ENCODE measurements at places on chromosomes 5 and 9.

- DNase-seq: peak; percentile 24
Measured at GRCh38 chr9:127803507-127804352, 1.0 kb downstream of the FPGS start.

- DNase-seq: no peak
Measured at GRCh38 chr9:79387101-79387835, 184.5 kb upstream of the TLE4 start.

DNA sequence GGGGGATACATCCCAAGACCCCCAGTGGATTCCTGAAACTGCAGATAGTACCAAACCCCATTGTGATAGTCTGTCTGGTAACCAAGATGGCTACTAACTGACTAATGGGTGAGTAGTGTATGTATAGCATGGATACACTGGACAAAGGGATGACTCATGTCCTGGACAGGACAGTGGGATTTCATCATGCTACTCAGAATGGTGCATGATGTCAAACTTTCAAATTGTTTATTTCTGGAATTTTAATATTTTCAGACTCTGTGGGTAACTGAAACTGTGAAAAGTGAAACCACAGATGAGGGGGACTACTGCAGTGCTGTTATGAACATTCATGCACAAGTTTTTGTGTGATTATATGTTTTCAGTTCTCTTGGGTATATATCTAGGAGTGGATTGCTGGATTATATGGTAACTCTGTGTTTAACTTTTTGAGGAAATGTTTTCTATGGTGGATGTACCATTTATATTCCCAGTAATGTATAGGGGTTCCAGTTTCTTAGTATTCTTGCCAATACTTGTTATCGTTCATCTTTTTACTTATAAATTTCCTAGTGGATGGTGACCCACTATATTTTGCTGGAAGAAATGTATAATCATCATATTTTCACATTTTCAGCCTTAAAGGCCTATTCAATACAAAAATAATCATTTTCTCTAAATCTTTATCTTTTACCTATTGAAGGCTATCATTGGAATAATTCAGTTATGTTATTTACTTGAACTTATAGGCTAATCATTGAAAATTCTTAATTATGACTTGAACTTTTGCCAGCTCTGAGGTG is 140.9 kb downstream of the NR3C1 start:
- DNase-seq: no peak

GRCh38 chr9:87063871-87064270 is 116.6 kb upstream of the GAS1 start:
- DNase-seq: no peak

DNA sequence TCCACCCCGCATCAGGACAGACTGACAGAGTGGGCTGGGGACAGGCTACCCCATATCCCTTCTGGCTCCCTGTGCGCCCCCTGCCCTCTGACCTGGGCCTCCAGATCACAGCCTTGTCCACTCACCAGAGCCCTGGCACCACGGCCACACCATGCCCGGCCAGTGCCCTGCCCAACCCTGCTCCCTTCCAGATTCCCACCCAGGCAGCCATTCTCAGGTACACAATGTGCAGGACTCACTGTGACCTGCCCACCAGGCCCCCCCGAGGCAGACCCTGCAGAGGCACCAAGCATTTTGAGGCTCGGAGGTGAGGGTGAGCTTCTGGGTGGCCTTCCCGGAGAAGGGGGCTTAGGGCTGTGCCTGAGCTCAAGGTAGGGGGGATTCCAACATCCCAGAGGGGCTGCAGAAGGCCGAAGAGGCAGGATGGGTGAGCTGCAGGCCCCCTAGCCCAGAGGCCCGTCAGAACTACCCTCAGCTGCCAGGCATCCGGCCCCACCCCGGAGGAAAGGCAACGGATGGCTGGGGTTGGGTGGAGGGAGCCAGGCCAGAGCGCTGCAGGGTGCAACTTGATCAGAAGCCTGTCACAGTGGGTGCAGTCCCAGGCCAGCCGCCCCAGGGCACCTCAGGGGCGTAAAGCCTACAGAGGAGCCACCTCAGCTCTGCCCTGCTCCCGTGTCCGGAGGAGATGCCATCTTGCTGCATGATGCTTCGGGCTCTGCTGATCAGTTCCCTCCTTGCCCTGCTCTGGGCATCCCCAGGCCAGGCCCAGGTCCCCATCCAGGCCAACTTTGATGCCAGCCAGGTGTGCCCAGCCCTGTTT is at the start of gene LCNL1:
TSS of gene LCNL1 (plus strand) at position 762 of the 820 bp plus-strand sequence. CDS start 594 bp downstream, outside the sequence.
- no peak for DNase-seq

GRCh38 chr5:17436350-17436749 is 61.7 kb upstream of the TAF11L2 start:
- no peak for DNase-seq

DNA sequence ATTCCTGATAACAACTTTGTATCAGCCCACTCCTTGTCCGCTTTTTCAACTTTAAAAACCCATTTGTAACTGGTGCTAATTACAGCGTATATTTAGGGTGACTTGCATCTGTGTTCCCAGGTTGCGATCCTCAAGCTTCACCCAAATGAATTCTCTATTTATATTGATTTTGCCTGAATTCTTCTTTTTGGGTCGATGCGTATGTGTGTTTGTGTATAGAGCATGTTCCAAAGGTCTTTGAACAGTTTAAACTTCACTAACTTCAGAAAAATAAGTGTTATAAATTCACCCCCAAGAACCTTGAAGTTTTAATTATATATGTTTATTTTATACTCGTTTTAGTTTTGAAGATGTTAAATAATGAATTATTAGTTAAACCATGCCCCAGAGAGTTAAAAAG is 16.1 kb upstream of the SPATA31D4 start:
- no peak for DNase-seq

DNA sequence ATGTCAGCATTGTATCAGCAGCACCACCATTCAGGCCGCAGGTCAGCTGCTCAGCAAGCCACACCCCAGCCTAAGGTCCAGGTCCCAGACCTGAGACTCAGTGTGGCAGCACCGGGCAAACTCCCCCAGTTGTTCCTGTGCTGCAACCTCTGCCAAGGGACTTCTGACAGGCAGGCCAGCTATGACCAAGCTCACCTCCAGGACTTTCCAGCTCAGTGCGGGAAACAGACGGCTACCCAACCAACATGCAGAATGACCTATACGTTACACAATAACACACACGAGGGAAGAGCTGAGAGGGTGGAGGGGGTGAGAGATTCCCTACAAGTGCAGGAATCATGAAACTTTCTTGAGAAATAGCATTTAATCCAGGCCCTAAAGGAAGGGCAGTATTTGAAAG is 143.7 kb downstream of the FSTL4 start:
- no peak for DNase-seq

DNA sequence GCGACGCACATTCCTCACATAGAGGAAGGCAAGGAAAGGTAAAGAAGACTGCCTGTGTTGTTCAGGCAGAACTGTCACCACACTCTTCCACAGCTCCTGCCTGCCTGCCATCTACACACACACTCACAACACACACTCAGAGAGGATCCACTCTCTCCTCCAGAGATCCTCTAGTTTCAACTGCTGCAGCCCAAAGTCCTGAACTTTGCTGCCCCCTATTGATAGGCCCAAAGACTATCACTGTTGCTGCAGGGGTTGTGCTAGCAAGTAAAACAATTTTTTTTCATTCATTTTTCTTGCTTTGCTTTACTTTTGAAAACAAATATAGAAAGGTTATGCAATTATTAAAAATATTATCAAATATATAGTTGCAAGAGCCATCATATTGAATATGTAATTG is 5.9 kb upstream of the CFAP90 start:
- peak; percentile 14 for DNase-seq

GRCh38 chr5:103428411-103428871 is 134.1 kb downstream of the NUDT12 start:
- DNase-seq: no peak

GRCh38 chr5:143806579-143806978 is 5.4 kb upstream of the HMHB1 start:
- no peak for DNase-seq

DNA sequence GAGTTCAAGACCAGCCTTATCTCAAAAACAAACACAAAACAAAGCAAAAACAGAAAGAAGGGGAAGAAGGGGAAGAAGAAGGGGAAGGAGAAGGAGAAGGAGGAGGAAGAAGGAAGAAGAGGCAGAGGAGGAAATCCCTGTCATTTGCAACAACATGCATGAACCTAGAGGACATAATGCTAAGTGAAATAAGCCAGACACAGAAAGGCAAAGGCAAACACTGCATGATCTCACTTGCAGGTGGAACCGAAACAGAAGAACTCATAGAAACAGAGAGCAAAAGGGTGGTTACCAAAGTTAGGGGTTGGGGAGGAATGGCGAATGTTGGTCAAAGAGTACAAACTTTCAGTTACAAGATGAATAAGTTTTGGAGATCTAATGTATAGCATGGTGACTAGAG is 135.4 kb downstream of the UGCG start:
- DNase-seq: no peak

DNA sequence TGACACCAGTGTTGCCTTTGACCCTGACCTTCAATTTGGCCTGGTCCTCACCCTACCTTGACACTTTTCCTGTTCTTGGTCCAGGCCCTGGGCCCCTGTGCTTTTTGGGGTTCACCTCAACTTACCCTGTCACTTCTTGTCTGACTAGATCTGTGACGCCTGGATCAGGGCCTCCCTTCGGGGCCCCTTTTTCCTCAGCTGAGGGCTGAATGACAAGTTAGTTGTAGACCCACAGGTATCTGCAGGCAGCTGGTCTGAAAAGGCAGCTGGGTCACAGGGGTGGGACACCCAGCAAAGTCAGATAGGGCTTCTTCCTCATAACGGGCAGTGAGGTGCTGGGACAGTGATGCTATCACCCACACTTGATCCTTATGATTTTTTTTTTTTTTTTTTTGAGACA is 10.0 kb upstream of the MYORG start:
- no peak for DNase-seq

DNA sequence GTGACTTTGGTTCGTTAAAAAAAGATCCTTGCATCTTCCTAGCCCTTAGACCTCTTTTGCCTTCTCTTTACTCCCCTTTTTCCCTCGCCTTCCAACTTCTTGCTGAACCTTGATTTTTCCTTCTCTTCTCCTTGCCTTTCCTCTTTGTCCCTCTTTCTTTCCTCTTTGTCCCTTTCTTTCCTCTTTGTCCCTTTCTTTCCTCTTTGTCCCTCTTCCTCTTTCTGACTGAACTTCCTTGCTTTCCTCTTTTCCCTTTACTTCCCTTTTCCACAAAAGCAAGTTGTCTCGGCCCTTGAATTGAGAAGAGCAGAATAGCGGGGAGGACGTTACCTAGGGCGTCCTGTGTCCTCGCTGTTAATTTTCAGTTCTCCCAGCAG is 1.4 kb upstream of the MLLT3 start:
- no peak for DNase-seq

DNA sequence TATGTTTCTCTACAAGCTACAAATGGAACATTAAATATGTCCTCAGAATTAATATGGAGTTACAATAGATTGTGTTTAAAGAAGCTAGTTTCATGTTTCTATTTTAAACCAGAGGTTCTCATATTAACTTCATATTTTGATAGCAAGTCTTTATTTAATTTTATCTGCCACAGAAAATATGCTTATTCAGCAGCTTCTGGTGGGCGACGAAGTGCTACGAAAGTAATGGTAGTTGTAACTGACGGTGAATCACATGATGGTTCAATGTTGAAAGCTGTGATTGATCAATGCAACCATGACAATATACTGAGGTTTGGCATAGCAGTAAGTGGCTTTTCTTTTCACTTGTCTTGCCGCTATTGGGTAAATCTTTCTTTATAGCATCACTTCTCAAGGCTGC is 54.2 kb downstream of the MOCS2 start:
- no peak for DNase-seq

DNA sequence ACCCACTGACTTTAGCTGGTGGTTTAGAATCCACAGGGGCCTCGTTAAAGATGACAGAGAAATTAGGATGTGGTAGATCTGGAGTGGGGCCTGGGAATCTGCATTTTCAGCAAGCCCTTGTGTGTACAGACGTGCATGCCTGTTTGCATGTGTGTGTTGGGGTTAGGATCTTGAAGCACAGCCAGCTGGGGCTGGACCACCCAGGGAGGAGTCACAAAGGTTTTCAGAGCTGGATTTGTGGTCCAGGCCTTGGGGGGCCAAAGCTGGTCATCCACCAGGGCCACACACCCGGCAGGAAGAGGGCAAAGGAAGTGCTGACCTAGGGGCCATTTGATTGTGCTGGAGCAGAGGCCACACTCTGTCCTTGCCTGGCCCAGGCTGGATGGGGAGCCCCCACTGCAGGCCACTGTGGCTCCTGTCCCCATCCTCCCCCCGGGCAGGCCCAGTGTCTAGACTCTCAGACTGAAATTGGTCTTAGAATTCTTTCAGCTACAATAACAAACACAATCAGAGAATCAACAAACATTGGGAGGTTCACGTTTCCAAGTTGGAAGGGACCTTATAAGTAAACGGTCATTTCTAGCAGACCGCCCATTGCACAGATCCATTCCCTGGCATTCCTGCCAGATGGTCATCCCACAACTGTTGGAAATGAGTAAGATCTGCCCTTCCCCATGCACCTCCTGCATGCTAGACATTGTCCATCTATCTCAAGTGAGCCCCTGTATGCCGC is 10.3 kb downstream of the CDX1 start:
- DNase-seq: no peak

DNA sequence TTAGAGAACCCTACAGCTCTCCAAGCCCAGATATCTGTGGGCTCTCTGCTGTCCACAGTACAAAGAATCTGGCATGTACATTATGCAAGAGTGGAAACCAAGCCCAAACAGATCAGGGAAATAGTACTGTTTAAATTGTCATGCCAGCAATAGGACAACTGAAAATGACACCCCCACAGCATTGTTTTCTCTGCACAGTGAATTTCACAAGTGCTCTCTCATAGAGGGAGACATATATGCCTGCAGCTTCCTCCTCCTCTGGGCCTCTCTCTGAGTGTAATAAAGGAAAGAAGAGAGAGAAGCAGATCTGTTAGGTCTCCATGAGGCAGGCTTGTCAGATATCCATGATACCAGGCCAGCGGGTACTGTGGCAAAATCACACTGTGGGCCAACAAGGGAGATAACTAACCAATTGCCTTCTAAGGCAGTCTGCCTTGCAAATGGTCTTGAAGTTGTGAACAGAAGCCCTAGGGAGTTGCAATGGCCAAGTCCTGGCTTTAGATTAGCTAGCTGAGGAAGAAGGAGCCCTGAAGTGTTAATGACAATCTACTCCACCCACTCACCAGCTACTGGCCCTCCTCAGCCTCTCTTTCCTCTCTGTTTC is 54.4 kb upstream of the JMY start:
- no peak for DNase-seq

DNA sequence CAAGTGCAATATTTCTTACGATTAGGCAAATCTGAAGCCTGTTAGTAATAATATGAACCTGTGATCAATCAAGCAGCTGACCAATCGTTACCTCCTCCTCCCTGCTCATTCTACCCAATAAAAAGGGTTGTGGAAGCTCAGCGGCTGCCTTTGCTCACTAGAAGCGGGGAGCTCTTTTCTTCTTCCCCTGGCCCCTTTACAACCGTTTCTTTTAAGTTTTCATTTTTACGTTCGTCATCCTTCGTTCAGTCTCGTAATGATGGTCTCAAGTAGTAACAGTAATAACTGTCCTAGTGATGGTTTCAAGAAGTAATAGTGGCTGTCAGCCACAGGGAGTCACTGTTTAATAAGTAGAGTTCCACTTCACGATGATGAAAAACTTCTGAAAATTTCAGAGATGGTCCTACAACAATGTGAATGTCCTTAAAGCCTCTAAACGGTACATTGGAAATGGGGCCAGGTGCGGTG is 6.2 kb downstream of the UGT3A2 start:
- DNase-seq: no peak

Data from hematopoietic multipotent progenitor cell treated with erythropoietin and hydrocortisone succinate and interleukin-3 and kit ligand, for 17 days (in vitro differentiated cells).